ENCODE measurements at places on chromosomes 6 and 20.

- DNase-seq: no peak
Observed at GRCh38 chr20:19483309-19483708, 270.9 kb downstream of the SLC24A3 start.

DNA sequence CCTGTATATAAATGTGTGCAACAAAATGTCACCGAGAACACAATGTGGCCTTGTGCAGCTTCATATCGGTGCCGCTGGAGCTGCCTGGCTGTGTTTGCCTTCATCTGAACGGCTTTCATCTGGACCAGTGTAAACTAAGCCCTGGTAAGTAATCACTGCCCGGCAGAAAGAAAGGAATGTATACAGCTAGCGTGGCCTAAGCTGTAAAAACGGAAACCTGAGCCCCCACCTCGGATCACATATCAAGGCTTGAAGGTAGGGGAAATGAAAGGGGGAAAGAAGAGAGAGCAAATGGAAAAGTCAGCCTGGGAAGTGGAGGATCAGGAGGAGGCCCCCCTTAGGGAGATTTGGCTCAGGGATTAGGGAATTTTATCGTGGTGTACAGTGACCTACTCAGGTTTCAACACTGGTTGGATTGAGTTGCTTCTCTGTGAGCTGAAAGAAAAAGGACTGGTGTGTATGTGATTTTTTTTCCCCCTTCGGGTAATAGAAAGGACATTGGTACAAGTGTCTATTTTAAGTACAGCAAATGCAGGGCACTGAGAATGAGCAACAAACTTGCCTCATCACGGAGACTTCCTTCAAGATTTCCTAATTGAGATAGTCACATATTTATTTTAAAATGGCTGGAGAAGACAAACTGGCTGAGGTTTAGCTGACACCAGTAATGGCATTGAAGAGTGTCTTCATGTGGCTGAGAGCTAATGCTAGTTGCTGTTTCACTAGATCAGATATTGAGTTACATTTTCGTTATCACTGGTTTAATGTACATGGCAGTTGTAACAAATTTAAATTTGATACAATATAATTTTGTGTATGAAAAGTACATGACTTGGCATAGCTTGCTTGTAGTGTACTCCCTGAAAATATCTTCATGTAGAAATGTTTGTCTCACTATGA is 3.5 kb downstream of the SOBP start:
- peak; percentile 80 for DNase-seq

DNA sequence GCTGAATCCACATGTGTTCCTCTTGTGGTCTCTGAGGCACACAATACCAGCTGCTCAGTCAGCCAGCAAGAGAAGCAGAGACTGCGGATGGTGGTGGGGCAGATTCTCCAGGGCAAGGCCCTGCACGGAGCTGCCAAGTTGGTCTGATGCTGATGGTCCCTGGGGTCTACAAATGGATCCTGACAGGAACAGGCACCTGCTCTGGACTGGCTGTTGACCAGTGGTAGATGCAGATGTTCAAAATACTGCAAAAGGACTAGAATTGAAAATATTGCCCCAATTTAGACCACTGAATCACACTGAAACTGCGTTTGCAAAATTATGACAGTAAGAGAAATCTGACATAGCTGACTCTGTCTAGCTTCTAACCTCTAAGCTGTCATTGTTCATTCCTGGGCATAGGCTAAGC is 29.6 kb upstream of the TUBB2A start:
- no peak for DNase-seq

- DNase-seq: peak; percentile 12
Observed at GRCh38 chr20:52722926-52723688, 249.1 kb upstream of the TSHZ2 start.

DNA sequence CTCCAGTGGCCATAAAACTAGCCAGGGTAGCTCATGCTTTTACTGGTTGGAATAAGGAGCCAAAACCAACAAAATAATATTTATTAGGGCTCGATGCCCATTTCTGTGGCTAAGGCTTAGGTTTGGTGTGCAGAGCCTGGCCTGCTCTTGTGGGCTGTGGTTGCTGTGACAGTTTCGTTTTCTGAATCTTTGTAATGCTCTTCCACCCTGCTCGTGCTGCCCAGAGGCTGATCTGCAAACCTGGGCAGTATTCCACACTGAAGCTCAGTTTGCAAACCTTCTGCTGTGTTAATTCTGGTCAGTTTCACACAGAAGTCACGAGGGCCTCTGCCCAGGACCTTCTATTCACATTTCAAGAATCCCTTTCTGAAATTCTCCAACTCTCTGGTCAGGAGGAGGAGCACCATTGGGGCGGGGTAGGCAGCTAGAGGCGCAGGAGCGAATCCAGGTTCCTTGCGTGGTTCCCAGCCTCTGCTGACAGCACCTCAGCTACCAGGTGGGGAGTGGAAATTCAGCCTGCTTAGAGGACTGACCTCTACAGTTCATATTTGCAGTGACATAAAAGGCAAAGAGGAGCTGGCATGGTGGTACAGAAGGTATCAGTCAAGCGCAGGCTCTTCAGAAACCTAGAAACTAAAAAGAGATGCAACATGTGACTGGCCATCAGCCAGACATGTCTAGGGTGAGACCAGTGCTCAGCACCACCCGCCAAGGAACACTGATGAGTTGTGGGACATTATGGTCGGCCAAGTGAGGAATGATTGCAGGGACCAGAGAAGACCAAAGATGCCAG is 14.3 kb upstream of the C20orf144 start:
- DNase-seq: no peak

GRCh38 chr20:21125072-21125848 is 622 bp upstream of the KIZ start:
- DNase-seq: no peak

DNA sequence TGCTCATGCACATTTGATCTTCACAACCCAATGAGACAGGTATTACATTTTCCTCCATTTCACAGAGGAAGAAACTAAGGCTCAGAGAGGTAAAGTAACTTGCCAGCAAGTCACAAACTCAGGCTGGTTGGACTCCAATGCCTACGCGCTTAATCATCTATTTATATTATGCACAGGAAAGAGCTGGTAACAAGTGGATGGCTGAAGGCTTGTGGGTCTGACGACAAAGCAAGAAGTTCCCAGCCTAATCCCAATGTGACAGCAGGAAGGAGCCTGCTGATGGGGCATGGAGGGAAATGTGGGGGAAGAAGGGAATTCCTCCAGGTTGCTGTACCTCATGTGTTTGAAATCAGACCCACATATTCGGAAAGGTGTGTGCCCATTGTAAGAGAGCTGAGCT is 3.9 kb downstream of the CDH22 start:
- DNase-seq: no peak

DNA sequence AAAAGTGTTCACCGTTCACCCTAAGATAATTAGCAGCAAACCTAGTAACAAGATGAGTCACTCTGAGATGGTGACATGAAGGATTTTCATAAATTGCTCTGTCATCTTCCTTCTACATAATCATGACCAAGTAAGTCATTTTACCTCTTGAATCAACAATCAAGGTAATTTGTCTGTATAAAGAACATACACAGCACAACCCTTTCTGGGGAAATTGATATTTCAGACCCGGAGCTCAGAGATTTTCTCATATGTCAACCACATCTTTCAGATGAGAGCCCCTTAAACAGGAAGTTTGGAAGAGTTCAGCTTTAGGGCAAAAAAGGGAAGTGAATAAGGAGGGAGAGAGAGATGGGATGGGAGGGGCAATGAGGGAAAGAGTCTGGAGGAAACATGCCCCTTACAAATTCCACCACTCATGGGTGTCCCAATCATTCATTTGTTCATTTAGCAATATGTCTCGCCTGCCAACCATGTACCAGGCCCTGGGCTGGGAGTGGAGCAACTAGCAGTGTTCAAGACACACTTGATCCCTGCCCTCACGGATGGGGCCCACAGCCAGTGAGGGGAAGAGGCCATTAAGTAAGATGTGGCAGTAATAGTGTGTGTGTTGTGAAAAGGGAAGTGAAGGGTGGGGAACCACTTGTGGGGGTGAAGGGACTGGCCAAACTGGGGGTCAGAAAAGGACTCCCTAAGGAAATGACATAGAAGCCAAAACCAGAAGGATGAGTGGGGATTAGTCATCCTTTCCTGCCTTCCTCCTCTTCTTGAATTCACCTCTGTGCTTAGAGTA is 190.9 kb downstream of the MAFB start:
- no peak for DNase-seq

DNA sequence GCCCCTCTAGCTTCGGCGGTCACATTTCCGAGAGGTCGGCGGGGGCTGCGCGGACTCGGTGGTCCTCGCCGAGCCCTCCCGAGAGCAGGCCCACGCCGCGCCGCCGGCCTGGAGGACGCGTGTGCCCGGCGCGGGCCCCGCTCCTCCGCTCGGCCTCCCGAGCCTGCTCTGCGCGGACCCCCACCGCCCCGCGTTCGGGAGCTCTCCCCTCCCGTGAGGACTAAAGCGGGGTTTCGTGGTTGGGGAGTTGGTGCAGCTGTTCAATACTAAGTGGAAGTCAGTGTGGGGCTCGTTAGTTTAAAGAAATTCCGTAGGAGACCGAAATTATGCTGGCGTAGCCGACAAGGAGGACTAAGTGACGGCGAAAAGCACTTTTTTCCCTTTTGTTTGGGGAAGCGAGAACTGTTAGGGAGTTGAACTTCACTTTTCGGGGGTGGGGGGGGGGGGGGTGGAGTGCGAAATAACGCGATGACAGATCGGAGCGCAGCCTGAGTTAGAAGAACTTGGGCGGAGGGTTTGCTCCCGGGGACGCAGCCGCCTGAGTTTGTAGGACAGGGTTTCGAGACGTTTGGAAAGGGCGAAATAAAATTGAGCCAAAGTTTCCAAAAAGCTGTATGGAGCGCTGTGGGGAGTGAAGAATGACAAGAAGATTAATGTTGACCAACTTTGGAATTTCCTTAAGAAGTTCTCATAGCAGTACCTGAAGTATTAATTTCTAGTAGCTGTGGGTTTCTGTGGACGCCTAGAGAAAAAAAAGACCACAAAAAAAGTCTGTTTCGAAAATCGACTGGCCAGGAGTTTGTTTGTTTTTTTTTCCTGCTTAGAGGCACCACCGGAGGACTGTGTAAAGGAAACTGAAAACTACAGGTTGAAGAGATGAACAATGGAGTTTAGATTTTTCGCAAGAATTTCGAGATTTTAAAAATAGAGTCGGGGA is 1.4 kb downstream of the QKI start:
- no peak for DNase-seq

GRCh38 chr6:80161434-80161833 is 55.0 kb downstream of the BCKDHB start:
- no peak for DNase-seq

DNA sequence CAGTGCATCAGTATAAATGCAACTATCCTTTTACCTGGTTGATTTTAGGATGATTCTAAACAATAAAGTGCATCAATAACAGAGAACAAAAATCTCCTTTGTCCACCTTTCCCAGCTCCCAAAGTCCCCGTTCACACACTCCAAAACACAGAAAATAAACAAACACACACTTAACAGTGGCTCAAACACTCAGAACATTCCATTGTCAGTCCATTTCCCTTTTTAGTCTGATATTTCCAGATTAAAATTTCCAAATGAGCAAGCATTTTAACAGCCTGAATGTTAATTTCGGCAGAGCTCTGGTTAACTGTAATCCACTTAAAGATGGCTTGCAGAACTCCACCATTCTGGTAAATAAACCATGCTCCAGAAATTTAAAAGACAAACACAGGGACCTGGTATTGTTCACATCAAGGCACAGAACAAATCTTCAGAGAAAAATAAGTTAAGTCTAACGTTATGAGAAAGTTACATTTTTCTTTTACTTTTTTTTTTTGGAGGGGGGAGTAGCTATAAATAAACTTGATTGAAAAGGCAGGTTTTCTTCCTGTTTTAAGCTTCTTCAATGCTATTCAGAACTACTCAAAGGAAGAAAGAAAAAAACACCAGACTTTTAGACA is 100.8 kb downstream of the DST start:
- DNase-seq: no peak

- no peak for DNase-seq
Observed at GRCh38 chr20:53405139-53405538, 188.5 kb downstream of the ZNF217 start.

GRCh38 chr6:89862698-89863097 is 31.6 kb upstream of the GJA10 start:
- DNase-seq: no peak

DNA sequence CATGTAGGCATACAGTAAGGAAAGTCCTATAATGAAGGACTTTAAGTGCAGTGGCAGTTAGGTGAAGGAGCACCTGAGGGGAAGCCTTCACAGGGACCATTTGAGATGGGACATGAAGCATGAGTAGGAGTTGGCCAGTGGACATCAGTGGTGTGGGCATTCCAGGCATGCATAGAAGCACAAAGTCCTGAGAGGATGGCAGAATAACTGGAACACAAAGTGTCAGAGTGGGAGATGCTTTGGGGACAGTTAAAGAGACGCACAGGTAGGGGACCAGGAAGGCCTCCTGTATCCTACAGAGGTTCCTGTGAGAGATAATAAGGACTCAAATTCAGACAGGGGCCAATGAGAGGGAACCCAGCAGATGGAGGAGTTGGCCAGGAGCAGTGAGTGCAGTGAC is 26.4 kb upstream of the EFHC1 start:
- no peak for DNase-seq

- DNase-seq: no peak
Observed at GRCh38 chr6:127015858-127016257, 102.6 kb upstream of the RSPO3 start.

GRCh38 chr6:14517516-14518105 is 400.0 kb downstream of the CD83 start:
- DNase-seq: no peak

DNA sequence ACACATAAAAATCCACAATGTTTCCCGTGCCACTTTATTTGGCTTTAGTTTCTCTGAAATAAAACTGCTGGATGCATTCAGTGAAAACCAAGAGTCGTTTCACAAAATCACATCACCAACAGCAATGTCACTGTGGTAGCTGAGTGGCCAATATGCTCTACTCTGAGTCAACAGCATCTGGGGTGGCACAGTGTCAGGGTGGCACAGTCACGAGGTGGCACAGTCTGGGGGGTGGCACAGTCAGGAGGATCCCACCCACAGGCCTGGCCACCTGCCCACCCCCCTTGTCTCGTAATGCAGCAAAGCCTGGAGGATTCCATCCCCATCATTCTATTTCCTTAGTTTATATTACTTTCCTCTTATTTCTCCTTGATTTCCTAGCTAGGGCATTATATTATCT is 87.0 kb downstream of the ANKRD60 start:
- no peak for DNase-seq

GRCh38 chr20:60446267-60447111 is 488.3 kb downstream of the CDH26 start:
- DNase-seq: no peak

DNA sequence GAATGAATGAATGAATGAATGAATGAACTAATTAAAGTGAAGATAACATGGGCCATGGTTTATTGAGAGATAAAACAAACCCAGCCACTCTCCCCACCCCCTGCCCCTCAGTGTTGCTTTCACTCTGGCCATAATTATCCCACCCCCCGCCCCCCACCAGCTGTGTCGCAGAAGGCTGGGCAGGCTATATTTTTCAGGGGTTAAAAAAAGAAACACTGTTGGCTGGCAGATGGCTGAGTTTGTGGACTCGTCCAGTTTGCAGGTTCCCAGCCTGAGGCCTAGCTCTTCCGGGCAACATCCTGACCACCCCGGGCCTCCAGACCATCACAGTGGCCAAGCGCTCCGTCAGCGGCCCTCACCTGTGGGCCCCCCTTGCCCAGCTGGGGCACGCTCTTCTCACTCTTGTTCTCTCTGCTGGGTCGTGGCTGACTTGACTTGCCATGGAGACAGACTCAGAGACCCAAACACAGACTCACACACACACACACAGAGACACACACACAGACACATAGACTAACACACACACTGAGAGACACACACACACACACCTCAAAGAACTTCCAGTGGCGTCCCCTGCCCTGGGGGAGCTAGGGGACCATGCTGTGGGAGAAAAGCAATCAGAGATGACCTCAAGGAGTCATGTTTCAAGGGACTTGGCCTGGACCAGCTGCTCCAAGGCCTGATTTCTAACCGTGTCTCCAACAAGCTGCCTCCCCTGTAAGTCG is 2.2 kb upstream of the GRM4 start:
- DNase-seq: no peak

All from renal cortex interstitium (tissue), 15 donors.